CMK (cell line): ENCODE measurements at places on chromosomes 12 and 14.

DNA sequence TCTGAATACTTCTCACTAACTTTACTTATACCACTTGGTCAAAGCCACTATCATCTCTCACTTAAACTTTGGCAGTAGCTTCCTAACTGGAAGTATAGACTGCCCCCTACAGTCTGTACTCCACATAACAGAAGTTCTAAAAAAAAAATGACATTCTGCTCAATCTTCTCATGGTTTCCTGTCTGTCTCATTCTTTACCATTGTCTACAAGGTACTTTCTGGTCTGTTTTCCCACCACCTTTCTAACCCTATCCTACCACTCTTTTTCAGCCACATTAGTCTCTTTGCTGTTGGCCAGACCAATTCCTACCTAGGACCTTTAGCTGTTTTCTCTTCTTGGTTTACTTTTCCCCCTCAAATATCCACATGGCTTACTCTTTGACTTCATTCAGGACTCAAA is 14.7 kb downstream of the CPSF6 start:
- DNase-seq, result no peak

- DNase-seq, result no peak
Measured at GRCh38 chr12:116626153-116626552, 67.0 kb downstream of the MAP1LC3B2 start.

GRCh38 chr12:78392918-78393317 is 471.7 kb upstream of the SYT1 start:
- no peak for DNase-seq

- no peak for DNase-seq
Measured at GRCh38 chr12:123036466-123037285, 56.2 kb downstream of the ARL6IP4 start.

DNA sequence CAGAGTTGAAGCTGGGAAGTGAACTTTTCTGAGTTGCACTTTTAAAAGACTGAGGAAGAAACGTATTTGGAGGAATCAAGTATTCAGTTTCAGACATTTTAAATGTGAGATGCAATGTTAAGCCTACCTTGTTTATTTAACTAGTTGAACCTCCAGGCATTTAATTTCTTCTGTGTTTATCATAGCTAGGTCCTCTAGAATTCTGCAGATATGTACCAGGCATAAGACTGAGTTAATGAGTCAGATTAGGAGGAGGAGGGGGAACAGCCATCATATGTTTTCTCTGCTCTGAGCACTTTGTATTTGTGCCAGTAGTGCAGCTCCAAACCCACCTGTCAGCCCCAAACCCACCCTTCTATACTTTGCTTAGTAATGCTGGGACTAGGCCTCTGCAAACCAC is 16.4 kb upstream of the SAMD4A start:
- no peak for DNase-seq

DNA sequence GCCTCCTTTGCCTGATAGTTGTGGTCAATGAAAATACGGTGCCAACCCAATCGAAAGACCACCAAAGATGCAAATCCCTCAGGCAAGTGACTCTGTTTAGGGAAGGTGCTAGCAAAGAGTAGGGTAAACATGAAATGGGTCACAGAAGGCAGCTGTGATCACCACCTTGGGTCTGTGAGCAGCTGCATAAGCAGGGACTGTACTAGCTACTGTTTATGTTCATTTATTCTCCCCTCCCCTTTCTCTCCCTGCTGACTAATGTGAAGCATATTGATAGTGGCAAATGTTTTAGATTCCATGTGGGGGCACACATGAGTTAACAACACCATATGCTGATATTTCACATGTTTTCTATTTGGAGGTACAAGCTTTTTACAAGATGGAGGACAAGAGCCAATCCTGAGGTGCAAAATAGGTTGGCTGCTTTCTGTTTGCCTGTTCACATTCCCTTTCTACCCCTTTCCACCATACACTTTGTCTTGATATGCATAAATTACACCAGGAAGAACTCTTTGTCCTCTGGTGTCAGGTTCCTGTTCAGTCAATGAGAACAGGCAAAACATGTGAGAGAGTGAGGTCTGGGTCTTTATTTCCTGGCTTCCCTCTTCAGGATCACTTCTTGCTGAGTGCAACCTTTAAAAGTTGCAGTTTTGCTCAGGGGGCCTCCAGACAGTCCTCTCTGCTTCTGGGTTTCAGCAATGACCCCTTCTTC is 71.1 kb downstream of the AVPR1A start:
- DNase-seq, result no peak

DNA sequence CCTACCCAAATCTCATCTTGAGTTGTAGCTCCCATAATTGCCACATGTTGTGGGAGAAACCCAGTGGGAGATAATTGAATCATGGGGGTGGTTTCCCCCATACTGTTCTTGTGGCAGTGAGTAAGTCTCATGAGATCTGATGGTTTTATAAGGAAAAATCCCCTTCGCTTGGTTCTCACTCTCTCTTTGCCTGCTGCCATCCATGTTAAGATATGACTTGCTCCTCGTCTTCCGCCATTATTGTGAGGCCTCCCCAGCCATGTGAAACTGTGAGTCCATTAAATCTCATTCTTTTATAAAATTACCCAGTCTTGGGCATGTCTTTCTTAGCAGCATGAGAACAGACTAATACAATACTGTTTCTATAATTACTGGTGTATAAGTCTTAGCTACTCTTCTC is 6.5 kb upstream of the BCAT1 start:
- no peak for DNase-seq

DNA sequence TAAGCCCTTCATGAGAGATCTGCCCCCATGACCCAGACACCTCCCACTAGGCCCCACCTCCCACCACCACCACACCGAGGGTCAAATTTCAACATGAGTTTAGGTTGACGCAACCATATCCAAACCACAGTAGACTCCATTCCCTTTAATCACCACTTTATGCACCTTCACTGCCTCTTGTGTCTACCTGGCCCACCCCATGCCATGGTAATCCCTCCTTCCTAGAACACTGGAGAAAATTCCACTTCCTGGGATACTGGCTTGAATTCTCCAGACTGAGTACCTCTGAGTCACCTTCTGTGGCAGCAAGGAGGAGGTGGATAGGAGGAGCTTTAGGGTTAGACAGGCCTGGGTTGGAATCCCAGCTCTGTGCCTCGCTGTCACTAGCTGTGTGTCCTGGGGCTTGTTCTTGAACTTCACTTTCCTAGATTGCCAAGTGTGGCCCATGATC is 26.1 kb upstream of the CIPC start:
- no peak for DNase-seq

DNA sequence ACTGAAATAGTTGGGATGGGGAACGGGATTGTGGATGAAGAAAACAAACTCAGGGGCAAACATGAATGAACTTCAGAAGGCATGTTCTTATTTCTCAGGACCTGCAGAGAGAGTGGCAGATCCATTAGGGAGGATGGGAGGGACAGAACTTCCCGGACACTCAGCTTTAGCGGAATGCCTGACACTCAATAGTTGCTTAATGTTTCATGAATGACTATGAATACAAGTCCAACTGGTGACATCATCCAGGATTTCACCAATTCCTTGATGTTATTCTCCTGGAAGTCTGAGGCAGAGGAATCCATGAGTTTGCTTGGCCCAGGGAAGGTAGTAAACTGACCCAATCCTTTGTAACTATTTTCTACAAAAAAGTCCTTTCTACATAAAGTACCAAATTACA is 37.8 kb upstream of the LRRC10 start:
- DNase-seq, result no peak

DNA sequence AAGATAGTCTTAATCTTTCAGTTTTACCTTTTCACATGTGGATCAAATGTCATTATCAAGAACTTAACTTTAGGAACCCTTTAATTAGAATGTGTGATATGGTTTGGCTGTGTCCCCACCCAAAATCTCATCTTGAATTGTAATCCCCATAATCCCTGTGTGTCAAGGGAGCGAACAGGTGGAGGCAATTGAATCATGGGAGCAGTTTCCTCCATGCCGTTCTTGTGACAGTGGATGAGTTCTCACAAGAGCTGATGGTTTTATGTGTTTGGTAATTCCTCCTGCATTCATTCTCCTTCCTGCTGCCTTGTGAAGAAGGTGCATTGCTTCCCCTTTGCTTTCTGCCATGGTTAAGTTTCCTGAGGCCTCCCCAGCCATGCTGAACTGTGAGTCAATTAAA is 160.6 kb downstream of the MON2 start:
- DNase-seq, result no peak

GRCh38 chr14:24890716-24891115 is 159.2 kb downstream of the STXBP6 start:
- no peak for DNase-seq

- no peak for DNase-seq
Measured at GRCh38 chr12:83185241-83185640, 498.5 kb downstream of the TMTC2 start.

DNA sequence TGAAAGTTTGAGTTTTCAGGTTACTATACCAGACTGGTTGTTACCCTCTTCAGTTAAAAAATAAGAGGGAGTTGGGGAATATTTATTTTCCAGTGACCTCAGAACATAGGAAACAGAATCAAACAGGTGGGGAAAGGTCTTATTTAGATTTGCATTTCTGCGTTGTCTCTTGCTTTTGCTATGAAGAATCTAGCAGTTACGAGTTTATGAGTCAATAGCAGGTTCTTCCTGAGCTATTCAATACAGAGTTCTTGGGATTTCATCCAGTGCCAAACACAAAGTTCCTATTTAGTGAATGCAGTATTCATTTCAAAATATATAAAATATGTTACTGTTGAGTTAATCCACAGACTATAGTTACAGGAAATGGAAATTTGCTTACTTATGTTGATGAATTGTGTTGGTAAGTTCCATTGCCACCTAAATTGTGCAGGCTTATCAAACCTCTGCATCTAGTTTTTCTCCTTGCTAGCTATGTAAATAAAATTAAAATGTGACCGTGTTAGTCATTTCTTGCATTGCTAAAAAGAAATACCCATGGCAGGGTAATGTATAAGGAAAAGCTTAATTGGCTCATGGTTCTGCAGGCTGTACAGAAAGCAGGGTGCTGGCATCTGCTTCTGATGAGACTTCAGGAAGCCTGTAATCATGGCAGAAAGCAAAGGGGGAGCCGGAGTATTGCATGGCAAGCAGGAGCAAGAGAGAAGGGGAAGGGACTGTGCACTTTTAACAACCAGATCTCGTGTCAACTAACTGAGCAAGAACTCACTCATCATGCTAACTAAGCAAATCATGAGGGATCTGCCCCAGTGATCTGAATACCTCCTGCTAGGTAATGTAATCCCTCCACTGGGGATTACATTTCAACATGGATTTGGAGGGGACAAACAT is 110.2 kb downstream of the KTN1 start:
- DNase-seq, result no peak

GRCh38 chr14:34620115-34620514 is 9.8 kb downstream of the SNX6 start:
- no peak for DNase-seq

DNA sequence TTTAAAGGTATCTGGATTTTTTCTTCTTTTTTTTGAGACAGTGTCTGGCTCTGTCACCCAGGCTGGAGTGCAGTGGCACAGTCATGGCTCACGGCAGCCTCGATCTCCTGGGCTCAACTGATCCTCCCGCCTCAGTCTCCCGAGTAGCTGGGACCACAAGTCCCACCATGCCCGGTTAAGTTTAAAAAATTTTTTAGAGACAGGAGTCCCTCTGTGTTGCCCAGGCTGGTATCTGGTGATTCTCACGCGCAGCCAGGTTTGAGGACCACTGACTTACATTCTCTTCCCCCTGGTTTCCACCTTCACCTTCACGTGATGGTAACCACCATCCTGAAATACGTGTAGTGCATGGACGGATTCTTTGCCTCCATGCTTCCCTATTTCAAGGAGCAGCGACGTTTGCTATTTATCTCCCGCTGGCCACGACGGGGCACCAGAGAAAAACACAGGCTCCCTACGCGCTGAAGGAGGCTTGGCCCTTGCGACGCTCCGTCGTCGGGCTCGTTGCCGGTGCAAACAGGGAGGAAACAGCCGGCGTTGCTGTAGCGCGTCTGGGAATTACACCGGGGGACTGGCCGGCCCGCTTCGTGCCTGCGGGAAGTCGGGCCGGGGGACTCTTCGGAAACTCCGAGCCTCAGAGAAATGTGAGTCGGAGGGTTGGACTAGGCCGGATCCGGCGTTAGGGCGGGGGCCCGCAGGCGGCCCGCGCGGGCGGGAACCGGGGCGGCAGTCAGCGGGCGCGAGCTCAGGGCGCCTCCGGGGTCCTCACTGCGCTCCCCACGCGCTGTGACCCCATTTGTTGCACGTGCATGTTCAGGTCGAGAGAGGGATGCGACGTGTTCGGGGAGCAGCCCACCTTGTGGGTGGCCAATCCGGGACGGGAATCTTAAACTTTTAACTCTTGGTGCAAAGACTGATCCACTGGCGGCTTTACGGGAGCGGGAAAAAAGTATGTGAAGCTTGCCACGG is at the start of gene TCHP:
TCHP (plus strand) TSS at position 492 of the 969 bp plus-strand sequence. CDS start 2,753 bp downstream, outside the sequence.
- DNase-seq, result peak; percentile 76

GRCh38 chr12:124408822-124409517 is 114.1 kb downstream of the RFLNA start:
- DNase-seq, result no peak

- no peak for DNase-seq
Measured at GRCh38 chr12:53222170-53222721, 9.8 kb downstream of the RARG start.

DNA sequence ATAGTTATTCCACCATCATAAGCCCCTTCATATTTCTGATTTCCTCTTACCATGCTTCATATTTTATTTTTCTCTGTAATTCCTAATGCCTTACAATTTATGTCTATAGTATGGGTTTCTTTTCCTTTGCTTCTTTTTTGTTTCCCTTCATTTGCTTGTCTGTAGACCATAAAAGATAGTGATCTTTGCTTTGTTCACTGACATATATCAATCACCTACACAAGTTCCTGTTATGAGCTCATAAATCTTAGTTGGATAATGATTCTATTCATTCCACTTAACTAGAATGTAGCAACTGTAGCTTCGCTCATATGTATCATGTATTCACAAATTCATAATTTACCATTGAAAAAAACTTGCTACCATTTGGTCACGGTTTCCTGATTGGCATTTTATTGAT is 388.8 kb upstream of the ATXN7L3B start:
- DNase-seq, result no peak

DNA sequence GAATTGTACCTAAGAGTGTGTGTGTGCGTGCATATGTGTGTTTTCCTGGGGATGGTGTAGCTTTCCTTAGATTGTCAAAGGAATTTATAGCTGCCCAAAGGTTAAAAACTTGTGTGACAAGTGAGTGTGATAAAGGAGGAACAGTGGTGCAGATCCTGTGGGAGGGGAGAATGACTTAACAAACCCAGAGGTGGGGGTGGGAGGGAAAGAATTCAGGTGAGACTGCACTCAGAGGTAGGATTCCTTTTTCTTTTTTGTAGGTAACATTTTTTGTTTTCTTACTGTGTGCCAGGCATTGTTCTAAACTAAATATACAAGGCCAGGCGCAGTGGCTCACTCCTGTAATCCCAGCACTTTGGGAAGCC is 45.3 kb upstream of the SINHCAF start:
- no peak for DNase-seq
